Skeletal muscle tissue (tissue), 5 donors: ENCODE measurements at places on chromosomes 12 and 14. TPM values are rescaled to one million over a fixed set of nuclear protein-coding genes. Genes with fewer than 3 reads are reported as not detected.

KRT74 gene
- not detected for total RNA-seq

FAIM2 gene
- total RNA-seq: 1.6 TPM

PPP1R3E gene
- total RNA-seq: 2.6 TPM

CCDC175 gene
- total RNA-seq: not detected

STON2 gene
- total RNA-seq: 30.8 TPM

PZP gene
- total RNA-seq: 1.0 TPM

CELA1 gene
- not detected for total RNA-seq

TMEM179 gene
- total RNA-seq: 1.0 TPM

PPFIA2 gene
- total RNA-seq: 1.0 TPM

KIF26A gene
- 6.3 TPM for total RNA-seq

AKAP6 gene
- total RNA-seq: 102 TPM

CCDC184 gene
- total RNA-seq: 0.52 TPM

SERPINA10 gene
- not detected for total RNA-seq

NGB gene
- total RNA-seq: not detected

ABHD12B gene
- total RNA-seq: not detected

MOK gene
- 5.2 TPM for total RNA-seq

EFS gene
- total RNA-seq: 17.2 TPM

PTPN21 gene
- 16.2 TPM for total RNA-seq

TMEM132D gene
- 1.6 TPM for total RNA-seq

KRT71 gene
- not detected for total RNA-seq

ATP23 gene
- total RNA-seq: 8.9 TPM

TSHR gene
- under 0.01 TPM for total RNA-seq
